Effector memory CD4-positive, alpha-beta T cell (primary cell): ENCODE measurements at places on chromosomes 1 and 21.
A peak's percentile ranks its signal among the peaks of the same experiment; 100 is the strongest.

DNA sequence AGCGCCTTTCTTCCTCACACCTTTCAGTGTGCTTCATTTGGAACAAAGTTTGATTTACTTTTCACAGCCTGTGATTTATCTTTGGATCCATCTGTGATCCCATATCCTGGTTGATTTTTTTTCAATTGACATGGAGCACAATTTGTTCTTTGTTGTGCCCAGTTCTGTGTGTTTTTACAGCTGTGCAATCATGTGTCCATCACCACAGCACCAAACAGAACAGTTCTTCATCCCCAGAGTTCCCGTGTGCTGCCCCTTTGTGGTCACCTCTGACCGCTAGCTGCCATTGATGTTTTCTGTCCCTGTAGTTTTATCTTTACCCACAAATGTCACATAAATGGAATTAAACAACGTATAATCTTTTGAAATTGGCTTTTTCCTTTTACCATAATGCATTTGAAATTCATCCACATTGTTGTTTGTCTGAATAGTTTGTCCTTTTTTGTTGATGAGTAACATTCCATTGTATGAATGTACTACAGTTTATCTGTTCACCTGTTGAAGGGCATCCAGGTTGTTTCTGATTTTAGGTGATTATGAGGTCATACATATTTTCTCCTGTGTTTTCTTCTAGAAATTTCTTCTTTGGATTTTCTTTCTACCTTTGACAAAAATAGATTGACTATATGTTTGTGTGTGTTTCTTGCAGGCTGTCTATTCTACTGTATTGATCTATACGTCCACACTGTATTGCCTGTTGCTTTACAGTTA lies 17.4 kb downstream of the MIGA1 start:
- H3K27me3 ChIP-seq: no peaks in the 10 kb centered on the region
- no peak overlapping the region for H3K4me3 ChIP-seq
- H3K36me3 ChIP-seq: peaks cover 9% of the 10 kb centered on the region
- no peak for DNase-seq

GRCh38 chr21:35343046-35343819 lies 294.1 kb upstream of the RUNX1 start:
- no peaks in the 10 kb centered on the region for H3K27me3 ChIP-seq
- no peaks in the 10 kb centered on the region for H3K36me3 ChIP-seq
- no peak overlapping the region for H3K27ac ChIP-seq
- no peaks in the 10 kb centered on the region for H3K4me1 ChIP-seq
- DNase-seq: no peak
- H3K4me3 ChIP-seq: peak overlapping the region; percentile 33

DNA sequence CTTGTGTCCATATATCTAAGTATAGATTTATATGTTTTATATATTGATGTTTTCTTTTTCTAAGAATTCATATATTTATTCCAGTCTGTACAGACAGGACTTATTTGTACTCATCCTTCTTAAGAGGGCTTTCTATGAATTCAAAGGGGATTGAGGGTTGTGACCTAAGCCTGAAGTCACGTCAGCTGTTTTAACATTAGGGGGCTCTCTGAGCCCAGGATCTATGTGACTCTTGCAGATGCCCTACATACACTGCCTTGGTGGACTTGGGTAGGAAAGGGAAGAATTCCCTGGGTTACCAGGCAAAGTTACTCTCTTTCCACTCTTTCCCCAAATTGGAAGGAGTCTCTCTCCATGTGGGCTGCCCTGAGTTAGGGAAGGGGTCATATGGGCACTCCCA lies 283.8 kb upstream of the DAB1 start:
- no peak overlapping the region for H3K4me3 ChIP-seq
- H3K27me3 ChIP-seq: no peaks in the 10 kb centered on the region
- DNase-seq: no peak
- no peaks in the 10 kb centered on the region for H3K36me3 ChIP-seq

- no peaks in the 10 kb centered on the region for H3K4me1 ChIP-seq
- H3K27me3 ChIP-seq: no peaks in the 10 kb centered on the region
- H3K27ac ChIP-seq: no peak overlapping the region
- no peak overlapping the region for H3K4me3 ChIP-seq
- no peak for DNase-seq
Measured at GRCh38 chr1:4447778-4448420, 206.5 kb upstream of the AJAP1 start.

GRCh38 chr1:209787551-209787950 lies 3.2 kb upstream of the C1orf74 start:
- H3K36me3 ChIP-seq: peaks cover under 1% of the 10 kb centered on the region
- no peak for DNase-seq
- peaks cover 8% of the 10 kb centered on the region for H3K4me1 ChIP-seq
- H3K4me3 ChIP-seq: no peak overlapping the region
- H3K27ac ChIP-seq: no peak overlapping the region

- H3K4me1 ChIP-seq: peaks cover 18% of the 10 kb centered on the region
- H3K27ac ChIP-seq: peak overlapping the region; percentile 62
Measured at GRCh38 chr1:161021970-161022353, 1.0 kb upstream of the F11R start.
